PC-3 (cell line): ENCODE measurements at places on chromosomes 2 and 18.
A peak's percentile ranks its signal among the peaks of the same experiment; 100 is the strongest.

DNA sequence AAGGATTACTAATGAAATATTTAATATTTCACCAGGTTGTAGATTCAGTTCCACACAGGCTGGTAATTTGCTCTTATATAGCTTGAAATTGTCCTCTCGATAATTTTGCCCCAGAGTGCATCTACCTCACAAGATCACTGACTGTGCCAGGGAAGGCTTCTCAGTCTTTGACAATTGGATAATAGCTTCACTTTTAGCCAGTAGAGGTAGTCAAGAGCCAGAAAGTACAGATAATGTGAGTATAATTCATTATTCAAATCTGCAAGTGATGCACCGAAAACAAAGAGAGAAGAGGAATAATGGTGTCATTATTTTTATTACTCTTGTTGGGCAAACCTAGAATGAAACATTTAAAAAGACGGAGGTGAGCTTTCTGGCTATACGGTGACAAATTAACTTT, 292.8 kb downstream of the EN1 start:
- peak; percentile 36 for DNase-seq

GRCh38 chr2:30481323-30481800, 34.3 kb downstream of the LCLAT1 start:
- no peak for DNase-seq

DNA sequence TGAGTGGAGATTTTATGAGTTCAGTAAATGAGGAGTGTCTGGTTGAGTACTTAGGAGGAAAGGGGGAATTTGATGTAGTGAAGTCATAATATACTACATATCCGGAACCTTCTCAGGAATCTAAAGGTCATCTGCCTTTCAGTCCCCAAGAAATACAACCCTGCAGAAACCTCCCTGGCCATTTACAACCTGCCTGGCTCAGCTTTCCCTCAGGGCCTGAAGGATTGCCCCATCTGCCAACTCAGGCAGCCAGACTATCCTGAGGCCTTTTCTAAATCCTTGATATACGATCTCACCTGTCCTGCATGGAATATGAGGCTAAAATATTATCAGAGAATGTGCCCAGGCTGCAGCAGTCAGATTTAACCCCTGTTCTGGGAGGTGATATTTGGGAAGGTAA, 165.4 kb upstream of the SPOPL start:
- no peak for DNase-seq

GRCh38 chr2:219541611-219542180, 1.9 kb downstream of the CHPF start:
- DNase-seq = peak; percentile 91

GRCh38 chr2:55156326-55156725, 75.8 kb downstream of the CLHC1 start:
- DNase-seq = no peak

DNA sequence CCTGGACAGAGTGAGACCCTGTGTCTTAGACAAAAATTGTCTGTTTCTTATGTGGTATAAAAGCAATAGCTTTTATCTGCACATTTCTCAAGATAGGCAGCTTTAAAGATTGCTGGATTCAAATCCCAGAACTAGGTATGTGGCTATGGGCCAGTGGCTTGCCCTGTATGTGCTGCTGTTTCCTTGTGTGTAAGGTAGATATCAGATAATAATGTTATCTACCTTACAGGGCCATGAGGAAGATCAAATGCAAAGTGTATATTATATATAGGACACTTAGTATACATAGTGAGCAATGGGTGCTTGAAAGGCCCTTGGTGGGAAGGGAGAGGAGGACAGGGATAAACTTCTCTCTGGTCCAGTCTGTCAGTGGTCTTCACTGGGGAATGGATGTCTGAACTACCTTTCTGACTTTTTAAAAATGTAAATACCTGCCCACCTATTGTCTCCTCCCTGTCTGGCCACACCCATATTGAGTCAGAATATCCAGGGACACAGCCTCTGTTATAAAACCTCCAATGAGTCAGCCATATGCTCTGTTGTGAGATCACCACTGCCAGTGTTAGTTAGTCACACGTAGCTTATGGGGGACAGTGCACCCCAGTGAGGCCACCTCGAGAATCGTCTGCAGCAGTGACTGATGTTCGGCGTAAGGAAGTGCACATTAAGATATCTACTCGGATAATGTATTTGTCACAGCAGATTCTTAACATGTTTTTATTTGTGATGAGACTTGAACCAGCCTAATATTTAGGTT, 383.4 kb downstream of the PTPRM start:
- peak; percentile 95 for DNase-seq

GRCh38 chr2:53247956-53248735, 519.5 kb upstream of the CHAC2 start:
- DNase-seq = no peak

DNA sequence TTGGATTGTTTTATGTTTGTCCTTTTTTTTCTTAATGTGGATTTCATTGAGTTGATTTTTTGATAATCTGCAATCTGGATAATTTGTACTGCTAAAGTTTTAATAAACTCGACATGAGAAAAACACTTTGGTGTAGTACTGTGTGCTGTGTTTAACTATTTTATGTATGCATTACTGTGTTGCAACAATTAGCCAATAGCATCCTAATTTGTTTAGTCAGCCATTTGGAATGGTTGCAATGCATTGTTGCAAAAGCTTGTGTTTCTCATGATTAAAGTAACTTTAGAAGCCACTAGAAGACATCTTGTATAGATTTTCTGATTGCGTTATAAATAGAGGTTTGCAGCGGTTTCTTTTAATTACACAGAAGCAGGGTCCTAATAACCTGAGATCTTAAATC, 53.5 kb downstream of the PPIG start:
- no peak for DNase-seq

DNA sequence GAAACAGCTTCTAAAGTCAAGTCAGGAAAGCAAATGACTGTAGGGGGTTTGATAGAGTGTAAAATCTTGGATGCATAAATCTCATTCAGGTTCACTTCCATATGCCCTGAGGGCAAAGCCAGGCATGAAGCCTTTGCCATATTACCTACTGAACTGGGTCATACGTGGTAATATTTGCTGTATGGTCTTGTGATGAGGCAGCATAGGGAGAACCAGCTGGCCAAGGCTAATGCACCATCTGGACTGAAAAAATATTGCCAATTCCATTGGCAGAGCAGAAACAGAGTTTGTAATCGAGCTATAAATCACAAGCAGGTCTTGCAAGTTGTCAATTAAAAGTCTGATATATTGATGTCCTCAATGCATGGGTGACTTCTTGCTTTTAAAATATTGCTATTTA, 243.8 kb downstream of the ERBB4 start:
- DNase-seq = peak; percentile 5

DNA sequence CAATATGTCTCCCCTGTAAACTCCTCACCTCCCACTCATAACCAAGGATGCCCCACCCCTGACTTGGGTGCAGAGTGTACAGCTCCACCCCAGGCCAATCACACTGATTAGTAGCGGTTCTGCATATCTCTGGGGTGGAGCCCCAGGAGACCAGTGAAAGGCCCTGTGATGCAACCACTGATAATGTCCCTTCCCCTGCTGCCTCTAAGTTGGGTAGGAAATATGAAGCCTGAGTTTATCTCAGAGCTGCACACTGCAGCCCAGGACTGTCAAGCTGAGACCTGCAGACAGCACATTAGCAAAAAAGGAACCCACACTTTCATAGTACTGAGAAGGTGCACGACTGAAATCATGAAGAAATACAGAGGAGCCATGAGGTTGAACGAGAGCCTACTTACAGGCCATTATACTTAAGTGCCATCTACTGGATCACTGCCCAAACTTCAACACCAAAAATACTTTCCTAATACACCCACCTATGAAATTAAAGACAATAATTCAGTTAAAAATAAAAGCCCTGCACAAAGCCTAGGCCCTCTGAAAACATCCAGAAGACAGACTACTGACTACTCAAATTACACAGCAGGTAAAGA, 455.4 kb upstream of the LRRTM4 start:
- DNase-seq = no peak

DNA sequence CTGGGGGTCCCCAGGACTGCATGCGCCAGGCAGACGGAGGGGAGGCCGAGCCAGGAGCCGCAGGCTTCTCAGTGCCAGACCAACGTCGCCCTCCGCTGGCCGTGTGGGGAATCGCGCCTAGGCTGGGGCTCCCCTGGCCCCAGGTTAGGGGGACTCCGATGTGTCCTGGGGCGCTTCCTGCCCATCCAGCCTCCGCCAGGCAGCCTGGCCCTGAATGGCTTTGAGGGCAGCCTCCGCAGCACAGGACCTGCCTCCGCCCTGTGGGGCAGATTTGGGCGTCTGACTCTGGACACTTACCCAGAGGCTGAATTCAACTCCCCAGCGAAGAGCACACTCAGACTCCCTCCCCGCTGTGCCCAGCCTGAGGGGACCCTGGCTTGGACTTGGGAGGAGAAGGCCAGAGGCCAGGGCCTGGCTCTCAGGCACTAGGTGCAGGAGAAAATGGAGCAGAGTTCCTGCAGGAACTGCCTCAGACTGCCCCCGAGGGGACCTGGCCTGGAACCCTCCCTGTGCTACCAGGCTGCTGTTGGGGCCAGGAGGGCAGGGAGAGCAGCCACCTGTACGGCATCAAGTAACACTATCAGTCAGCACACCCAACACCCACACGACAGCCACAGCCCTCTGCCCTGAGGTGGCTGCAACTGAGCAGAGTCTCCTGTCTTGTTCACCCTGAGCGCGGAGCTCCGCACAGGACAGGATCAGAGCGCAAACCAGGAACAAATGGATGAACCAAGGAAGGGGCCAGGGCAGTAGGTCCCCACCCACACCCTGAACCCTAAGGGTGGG, 597 bp upstream of the TEKT4 start:
- DNase-seq = peak; percentile 32

GRCh38 chr2:171084128-171084527, 76.6 kb downstream of the TLK1 start:
- DNase-seq = no peak

DNA sequence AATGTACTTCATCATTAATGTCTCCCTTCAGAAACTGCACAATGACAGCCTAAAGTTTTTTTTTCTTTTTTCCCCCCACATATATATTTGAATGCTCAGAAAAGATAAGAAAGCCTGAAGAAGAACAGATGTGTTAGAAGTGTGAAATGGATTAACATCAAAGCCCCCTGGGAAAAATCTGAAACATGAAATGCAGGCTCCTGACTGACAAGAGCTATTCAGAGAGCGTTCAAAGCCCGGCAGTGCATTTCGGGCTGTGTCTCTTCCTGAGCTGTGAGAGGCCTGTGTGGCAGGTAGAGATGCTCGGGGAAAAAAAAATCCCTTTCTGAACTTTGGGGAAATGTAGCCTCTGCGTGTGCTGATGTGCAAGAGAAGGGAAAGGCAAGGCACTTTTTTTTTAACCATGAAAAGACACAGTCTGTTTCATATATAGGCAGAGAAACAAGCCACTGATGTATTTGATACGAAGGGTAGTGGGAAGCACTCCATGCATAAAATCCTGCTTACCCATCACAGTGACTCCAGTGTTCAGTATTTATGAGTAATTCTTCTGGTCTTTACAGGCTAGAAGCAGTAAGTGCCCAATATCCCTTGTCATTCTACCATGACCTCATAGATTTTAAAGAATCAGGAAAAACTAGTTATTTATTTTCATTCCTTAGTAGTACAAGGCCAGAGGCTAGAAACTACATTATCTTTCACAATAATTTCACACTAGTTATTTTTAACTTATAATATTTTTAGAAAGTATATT, 1574.2 kb upstream of the PIK3C3 start:
- no peak for DNase-seq

DNA sequence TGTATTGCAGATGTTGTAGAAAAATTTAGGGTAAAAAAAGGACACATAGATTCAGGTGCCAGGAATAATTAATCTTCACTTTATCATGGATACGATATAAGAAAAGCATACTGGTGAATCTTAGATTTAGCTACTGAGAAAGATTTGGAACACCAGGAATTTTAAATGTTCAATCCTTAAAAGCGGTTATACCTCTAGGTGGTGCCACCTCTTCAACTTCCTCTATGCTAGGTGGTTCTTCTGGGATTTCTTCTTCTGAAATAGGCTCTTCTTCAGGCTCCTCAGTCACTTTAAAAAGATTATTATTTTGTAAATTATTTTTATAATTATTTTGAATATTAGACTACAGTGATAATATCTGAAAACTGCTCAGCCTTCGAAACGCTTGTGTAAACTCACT, 133.1 kb downstream of the TTN start:
- DNase-seq = peak; percentile 52

DNA sequence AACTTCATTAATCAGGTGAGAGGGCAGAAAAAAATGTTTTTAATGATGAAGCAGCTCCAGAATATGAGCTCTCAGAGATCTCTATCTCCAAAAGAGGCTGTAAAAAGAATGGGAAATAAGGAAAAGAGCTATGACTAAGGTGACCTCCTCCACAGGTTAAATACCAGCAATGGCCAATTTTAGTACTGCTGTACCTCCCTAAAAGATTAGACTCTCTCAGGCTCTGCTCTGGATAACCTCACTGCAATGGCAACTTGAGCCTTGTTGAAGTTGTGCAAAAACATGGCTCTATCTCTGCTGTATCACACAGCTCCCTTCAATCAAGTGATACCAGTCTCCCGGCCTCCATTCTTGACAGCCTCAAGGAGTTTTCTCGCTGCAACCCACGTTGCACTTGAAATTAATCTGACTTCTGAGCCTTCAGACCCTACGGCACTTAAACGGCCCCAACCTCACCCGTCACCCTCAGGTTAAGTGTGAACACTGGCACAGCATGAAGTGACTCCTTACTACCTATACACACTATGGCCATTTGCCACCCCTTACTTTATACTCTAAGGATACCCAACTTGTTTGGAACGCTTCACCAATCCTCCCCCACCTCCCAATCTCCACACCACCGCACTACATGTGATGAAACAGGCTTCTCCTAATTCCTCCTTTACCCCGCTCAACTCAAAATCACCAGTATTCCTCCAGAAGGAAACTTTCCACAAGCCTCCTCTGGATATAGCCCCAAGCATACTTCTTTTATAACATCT, 36.3 kb downstream of the SMAD2 start:
- peak; percentile 29 for DNase-seq
